ENCODE measurements at places on chromosomes 2 and 18.

DNA sequence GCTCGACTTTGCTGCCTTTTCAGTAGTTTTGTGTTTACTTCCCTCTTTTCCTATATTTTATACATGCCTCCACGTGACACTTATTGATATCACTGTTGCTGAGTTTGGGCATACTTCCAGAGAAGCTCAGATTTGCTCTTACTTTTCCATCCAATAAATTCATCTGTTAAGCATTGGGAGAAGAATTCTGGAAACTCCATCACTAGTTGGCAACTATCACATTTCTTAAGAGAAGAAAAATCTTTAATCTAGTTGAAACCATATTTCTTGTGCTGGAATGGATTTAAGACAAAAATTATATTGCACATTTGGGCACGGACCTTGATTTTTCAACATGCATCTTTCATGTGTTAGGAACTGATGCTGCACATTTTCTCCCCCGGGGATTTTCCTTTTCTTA, 52.6 kb upstream of the CPO start:
- no peak for DNase-seq

DNA sequence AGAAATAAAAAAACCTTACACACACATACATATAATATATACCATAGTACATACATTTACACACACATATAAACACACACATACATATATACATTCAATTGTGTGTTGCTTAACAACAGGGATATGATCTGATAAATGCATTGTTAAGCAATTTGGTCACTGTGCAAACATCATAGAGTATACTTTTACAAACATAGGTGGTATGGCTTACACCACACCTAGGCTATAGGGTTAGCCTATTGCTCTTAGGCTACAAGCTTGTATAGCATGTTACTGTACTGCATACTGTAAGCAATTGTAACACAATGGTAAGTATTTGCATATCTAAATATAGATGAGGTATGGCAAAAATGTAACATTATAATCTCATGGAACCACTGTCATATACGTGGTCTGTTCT, 156.8 kb upstream of the ERBB4 start:
- no peak for DNase-seq

- DNase-seq, result peak; percentile 46
Observed at GRCh38 chr2:48530033-48530811, at the start of gene STON1. Gene STON1, plus strand, starts transcription at chr2:48530154. Its CDS starts 50,480 bp downstream, at chr2:48580634.

GRCh38 chr2:157055660-157056199, 201.8 kb upstream of the GALNT5 start:
- DNase-seq, result peak; percentile 43

DNA sequence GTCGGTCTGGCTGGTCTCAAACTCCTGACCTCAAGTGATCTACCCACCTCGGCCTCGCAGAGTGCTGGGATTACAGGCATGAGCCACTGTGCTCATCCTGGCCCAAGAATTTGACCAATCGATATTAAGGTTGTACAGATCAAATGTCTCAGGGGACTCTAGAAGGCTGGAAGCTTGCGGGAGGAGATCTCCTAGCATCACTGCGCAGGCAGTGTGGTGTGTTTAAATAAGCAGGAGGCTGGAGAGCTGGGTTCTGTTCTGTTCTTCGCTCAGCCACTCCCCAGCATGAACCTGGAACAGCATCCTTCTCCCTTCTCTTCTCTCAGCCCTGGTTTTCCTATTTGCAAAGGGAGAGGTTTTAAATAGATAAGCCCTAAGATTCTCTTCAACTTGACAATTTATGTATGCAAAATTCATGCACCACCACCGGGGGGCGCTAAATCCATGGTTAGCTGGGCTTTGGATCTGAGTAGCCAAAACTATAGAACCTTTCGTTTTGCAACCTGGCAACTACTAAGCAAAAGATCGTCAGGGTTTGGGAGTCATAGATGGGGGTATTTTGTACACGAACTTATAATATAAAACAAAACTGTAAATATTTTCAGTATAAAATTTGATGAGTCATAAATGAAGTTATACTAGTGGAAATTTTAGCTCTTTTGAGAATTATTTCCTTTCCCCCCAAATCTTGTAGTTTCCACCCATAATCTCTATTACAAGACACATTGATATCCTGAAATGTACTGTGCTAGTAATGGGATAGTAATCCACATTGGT, 60.6 kb downstream of the SLC16A14 start:
- DNase-seq, result peak; percentile 43

Data from hippocampal formation (tissue), 2 donors.